ENCODE measurements at places on chromosomes 13 and 19.

GRCh38 chr13:52738719-52739467, 727 bp downstream of the CNMD start:
- peak; percentile 25 for DNase-seq

GRCh38 chr13:95106562-95106961, 194.7 kb downstream of the ABCC4 start:
- DNase-seq: no peak

DNA sequence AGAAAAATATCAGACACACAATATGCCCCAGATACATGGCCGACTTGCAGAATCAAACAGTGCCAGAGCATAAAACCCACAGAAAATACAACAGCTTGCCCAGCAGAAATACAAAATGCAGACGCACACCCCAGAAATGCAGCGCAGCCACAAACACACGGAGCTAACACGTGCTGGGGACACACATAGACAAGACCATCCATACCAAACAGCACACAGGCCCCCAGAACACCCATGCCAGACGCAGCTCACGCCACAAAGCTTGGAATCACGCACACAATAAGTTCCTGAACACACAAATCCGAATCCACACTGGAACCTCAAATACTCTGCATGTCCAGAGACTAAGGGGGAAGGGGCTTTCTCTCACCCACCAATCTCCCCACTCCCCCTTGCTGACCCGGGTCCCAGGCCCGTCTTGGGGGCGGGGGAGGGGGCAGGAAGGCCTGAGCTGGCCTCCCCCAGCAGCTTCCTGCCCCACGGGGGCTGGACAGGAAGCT, 17.2 kb downstream of the CCDC97 start:
- DNase-seq: no peak

DNA sequence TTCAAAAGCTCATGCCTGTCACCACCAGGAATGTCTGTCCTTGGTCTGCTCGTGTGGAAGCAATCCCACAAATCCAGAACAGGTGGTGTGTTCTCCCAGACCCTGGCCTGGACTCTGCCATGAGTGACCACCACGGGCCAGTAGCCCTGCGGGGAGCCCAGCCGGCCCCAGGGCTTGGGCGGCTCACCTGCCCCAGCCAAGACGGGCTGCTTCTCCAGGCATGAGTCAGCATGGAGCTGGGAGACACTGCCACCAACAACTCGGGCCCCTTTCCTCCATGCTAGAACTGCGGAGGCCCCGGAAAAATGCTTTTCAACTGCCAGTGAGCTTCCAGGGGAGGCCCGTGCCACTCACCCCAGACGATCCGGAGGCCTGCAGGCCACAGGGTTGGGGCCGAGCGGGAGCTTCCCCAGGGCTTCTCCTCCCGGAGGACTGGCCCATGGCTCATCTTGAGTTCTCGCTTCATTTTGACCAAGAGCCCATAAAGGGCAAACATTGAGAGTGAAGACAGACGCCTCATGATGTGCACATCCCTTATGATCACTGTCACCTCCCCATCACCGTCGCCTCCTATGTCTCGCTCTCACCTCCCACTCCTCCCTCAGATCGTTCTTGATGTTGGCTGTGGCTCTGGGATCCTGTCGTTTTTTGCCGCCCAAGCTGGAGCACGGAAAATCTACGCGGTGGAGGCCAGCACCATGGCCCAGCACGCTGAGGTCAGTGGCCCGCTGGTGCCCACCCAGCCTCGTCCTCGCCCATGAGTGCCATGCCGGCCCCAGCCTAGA, 16.7 kb downstream of the YIPF2 start:
- no peak for DNase-seq

- no peak for DNase-seq
These were observed 2.8 kb downstream of the THAP8 start for GRCh38 chr19:36051236-36051635.

DNA sequence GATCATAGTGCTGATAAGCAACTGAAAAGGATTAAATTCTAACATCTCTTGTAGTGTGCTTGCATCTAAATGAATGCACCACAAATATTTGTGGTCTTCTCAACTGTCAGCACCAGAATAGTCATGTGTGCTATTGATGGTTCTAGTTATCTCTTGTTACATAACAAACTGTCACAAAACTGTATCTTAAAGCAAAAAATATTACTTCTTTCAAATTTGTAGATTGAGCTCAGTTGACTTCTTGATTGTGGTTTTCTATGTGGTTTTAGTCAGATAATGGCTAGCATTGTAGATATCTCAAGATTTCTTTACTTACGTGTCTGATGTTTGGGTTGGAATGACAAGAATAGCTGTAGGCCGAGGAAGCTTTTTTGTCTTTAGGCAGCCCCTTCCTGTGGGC, 431.3 kb downstream of the SLITRK6 start:
- no peak for DNase-seq

DNA sequence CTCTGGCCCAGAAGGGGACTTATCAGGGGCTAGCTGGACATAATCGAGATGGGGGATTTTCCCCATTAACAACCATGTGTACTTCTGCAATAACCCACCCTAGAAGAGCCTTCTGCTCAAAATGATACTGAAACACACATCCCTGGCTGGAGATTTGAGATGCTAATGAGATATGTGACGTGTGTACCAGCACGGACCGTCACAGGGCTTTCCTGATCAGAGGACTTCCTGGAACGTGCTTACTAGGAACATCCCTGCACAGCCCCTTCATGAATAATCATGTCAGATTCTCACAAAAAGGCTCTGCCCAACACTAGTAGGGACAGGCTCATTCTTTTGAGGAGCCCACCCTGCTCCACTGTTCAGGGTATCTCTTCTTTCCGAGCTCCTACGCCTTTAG, 6.5 kb upstream of the ERVV-1 start:
- DNase-seq: no peak

- peak; percentile 38 for DNase-seq
These were observed 2.9 kb upstream of the C19orf85 start for GRCh38 chr19:55467236-55468053.

- DNase-seq: no peak
These were observed 12.2 kb upstream of the FUT5 start for GRCh38 chr19:5882421-5882968.

Measured in CD8-positive, alpha-beta T cell (primary cell).